ENCODE measurements at places on chromosomes 11 and 22.

DNA sequence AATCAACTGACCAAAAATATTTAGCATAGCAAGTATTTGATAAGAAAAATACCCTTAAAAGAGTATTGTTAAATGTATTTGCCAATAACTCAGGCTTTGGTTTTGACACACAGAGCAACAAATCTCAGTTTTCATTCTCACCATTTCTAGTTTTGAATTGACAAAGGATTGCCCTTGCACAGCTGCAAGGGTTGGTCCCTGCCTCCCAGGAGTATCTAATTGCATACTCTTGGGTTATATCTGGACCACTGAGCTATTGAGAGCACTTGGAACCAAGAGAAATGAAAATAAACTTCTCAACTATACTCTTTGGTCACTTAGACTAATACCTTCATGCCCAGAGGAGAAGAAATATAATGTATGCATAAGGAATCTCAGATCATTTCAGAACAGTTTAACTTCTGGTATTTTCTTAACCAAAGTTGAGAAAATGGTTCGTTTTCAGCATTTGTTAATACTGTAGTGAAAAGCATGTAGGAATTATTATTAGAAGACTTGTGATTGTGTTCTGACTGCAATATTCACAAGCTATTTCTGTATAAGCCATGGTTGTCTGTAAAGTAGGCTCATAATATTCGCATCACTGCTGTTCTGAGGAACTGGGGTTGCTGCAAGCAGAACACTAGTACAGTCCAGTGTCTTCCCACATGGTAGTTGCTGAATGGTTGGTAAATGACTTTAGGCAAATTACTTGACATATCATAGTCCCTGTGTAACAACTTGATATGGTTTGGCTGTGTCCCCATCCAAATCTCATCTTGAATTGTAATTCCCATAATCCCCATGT, 7.9 kb downstream of the C2CD3 start:
- no peak for DNase-seq

- DNase-seq = no peak
Observed at GRCh38 chr22:32132783-32133182, 26.3 kb downstream of the C22orf42 start.

DNA sequence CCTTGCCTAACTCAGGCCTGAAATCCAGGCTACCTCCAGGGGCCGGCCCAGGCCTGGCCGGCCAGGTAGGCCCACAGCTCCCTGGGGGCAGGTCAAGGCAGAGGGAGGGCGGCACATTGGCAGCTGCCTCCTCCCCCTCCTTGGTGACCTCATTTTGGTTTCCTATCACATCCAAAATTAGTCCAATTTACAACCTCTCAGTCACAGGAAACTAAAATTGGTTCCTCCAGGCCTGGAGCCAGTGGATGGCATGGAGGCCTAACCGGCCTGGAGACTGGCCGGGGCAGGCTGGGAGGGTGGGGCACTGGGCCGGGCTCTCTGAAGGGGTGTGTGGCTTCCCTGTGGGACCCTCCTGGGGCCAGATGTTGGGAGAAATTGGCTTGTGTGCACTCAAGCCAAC, 35.9 kb downstream of the LRRC10B start:
- DNase-seq = no peak

- DNase-seq = no peak
Observed at GRCh38 chr11:97354576-97354975, 964.8 kb downstream of the JRKL start.

DNA sequence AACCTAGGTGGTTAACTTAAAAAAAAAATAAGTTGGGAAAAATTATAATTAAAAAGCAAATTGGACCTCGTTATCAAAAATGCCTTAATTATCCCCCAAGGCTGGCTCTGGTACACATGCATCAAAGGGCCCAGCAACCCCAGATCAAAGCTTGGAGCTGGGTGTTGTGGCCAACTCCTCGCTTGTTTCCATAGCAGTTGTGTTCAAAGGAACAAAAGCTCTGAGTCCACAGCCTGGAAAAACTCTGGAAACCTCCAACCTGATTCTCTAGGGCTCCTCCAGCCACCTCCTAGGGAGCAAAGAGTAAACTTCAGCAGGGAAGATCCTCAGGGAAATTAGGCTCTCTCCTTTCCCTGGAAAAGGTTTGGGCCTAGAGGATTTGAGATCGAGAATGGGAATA, 149.4 kb downstream of the NXPE2 start:
- DNase-seq = no peak
